ENCODE measurements at places on chromosomes 6 and 20.

DNA sequence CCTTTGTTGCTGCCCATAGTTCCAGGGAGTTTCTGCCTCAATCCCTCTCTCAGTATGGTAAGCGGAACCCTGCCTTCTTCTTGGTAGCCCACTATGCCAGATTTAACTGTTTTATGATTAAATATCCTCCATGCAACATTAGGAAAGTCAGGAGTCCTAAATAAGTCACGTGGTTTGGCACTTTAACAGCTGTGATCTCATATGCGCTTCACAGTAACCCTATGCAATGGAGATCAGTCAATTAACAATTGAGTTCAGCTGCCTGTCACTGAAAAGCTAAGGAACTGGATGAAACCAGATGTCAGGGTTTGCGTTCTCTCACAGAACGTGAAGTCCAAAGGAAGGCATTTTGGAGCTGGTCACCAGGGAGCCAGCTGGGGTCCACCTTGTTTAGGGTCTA lies 81.6 kb downstream of the PSMB1 start:
- peak; percentile 14 for DNase-seq

DNA sequence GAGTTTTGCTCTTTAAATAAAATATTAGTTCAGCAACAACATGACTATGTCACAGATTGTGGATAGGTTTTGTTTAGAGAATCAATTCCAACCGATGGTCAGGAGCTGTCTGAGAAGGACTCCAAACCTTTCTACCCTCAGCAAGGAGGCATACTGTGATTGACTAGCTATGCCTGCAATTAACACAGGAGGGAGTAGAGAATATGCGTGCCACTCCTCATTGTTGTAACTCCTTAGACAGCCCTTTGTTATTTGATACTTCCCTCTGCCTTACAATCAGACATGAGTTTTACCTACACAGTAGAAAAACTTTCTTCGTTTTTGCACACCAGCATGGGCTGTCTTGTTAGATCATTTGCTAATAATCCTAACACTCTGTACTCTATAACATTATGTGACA lies 796.5 kb downstream of the PRIM2 start:
- DNase-seq: no peak

GRCh38 chr6:25692472-25692871 lies 40.5 kb downstream of the SCGN start:
- DNase-seq: no peak

- DNase-seq: no peak
Observed at GRCh38 chr20:61322151-61322865, 70.2 kb downstream of the CDH4 start.

DNA sequence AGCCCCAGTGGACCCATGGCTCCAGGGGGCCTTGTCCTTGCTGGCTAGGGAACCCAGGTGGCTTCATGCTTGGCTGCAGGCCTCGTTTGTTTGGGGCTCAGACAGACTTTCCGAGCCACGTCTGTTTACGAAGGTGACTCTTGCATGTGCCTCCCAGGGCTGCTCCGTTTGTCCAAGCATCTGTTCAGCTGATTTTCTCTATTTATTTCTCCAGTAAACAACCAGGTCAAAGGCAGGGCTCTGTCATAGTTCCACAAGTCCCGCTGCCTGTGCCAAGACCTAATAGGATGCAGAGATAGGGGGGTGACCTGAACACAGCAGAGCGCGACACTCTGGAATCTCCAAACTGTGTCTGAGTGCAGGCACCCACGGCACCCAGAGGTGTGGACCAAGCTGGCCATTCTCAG lies 12.8 kb upstream of the SPO11 start:
- DNase-seq: no peak

DNA sequence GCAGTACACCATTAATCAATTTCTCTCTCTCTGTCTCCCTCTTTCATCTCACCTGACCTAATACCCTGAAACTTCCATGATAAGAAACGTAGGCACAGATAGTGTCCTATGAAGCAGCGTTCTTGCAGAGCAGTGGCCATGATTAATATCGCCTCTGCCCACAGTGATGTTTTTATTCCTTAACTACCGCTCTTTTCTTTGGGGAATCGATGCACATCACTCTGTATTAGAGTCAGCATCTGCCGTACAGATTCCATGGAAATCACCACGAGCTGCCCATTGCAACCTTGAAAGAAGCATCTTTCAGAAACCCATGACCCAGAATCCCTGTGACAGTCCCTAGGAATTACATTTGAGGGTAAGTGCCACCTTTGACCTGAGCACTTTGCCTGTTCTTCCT lies 152.0 kb upstream of the ECI2 start:
- no peak for DNase-seq

GRCh38 chr6:42274898-42275297 lies 57.2 kb upstream of the MRPS10 start:
- no peak for DNase-seq

GRCh38 chr6:135953818-135954217 lies 102.3 kb downstream of the PDE7B start:
- DNase-seq: no peak

DNA sequence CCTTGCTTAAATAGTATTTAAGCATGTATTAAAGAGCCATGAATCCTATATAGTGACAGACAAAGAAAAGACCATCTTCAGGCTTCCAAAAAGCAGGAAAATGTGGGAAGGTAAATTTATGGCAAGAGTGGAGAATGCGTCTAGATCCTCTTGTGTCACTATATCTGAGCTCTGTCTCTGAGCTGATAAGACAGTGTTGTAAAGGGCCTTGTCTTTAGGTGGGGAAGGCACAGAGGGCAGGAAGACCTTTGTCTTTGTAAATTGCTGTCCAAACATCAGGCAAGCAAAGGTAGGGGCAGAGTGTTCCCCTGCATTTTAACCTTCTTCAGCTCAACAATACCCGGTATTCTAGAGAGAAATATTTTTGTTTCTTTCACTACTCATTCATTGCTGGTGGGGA lies 33.9 kb upstream of the MBOAT1 start:
- DNase-seq: no peak

GRCh38 chr6:75090576-75090975 lies 115.3 kb downstream of the COL12A1 start:
- no peak for DNase-seq

DNA sequence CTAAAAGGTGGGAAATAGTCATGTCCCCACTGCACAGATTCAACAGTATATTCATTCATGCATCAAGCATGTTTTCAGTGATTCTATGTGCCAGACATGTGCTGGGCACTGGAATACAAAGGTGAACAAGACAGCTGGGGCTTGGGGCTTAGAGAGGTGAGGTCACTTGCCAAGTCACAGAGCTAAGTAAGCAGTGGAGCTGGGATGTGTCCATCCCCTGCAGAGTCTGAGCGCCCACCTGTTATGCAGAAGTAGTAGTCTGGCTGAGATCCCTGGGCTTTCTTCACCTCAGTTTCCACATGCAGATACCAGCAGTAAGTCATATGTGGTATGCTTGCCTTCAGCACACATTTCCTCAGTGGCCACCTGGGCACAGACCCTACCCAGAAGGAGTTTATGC lies 263.8 kb downstream of the DHX35 start:
- DNase-seq: no peak

DNA sequence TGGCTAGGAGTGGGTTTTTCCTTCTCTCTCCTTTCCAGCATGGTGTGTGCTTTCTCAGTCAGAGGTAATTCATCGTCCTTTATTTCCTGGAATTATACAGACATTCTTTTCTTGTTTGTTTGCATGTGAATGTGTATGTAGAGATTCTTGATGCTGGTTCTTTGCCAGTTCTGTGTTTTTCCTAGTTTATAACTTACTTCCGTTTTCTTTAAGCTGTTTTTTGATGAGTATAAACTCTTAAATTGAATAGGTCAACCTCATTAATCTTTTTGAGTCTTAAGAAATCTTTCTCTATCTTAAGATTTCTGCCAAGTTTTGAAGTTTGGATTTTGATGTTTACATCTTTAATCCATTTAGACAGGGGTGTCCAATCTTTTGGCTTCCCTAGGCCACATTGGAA lies 38.7 kb downstream of the IGF2R start:
- DNase-seq: peak; percentile 5

DNA sequence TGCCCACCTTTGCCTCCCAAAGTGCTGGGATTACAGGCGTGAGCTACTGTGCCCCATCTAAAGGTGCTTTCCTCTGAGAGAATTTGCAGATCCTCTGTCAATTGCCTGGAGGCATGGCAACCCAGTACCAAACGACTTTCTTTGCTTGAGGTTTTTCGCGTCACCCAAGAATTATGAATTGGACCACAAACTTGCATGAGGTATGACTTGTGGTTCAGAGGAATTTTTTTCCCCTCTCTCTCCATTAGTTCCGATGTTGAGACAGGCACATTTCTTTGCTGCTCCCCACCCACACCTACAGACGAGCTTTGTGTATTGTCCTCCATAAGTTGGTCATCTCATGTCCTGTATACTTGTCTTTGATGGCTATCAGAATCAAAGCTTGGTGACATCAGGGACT lies 11.8 kb upstream of the SCAF8 start:
- DNase-seq: peak; percentile 67

GRCh38 chr6:35092362-35093117 lies 48.6 kb downstream of the TCP11 start:
- peak; percentile 78 for DNase-seq

DNA sequence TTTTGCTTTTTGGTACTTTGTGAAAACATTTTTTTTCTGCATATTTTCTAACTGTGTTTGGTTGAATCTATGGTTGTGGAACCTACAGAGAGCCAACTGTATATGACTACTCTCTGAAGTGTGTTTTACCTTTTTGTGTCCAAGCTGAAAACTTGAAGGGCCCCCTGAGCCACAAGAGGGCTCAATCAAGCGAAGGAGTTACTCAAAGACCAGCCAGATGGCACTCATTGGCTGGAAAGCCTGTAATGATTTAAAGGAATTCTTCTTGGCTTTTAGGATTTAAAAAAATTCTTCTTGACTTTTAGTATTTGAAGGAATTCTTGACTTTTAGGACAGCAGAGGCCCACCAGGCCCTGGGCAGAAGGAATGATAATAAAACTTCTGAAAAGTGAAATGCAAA lies 27.0 kb upstream of the ECI2 start:
- peak; percentile 27 for DNase-seq

DNA sequence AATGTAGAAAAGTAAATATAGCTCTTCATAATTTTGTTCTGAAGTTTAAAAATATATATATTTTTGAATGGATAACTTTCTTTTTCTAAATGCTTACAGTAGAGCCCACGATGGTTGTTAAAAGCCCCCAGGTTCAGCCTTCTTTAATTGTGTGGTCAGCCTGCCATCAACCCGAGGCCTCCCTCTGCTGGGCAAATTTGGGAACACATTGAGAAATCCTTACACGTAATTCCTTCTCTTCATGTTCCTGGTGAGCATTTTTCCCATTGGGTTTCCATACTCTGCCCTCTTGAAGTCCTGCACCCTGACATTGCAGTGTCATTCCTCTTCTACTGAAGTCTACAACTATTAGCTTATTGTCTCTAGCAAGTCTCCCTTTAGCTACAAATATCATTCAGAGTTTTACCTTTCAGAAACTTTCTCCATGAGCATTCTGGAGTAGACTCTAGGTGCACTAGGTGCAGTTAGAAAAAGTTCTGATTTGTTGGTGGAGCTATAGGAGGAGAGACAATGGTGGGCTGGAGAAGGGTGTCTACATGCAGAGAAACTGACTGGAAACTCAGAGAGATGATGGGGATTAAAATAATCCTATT lies 40.6 kb downstream of the TRIM38 start:
- peak; percentile 88 for DNase-seq

- DNase-seq: peak; percentile 35
Observed at GRCh38 chr6:146984251-146984924, 219.8 kb upstream of the STXBP5 start.

DNA sequence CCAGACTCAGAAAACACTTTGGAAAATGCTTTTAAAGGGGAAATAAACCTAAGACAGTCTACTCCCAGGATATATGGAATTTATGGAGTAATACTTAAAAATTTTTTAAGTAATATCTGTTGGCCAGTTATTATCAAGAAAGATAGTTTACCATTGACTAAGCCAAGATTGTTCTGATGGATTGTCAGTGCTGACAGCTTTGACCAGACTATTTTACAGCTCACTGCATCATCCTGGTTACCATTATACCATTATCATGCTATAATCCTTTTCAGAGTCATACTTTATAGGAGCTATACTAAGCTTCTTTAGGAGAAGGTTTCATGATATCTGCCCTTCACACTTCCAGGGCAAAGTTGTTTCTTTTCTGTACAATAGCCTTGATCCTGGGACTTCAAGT lies 16.5 kb downstream of the GTF2H5 start:
- no peak for DNase-seq

DNA sequence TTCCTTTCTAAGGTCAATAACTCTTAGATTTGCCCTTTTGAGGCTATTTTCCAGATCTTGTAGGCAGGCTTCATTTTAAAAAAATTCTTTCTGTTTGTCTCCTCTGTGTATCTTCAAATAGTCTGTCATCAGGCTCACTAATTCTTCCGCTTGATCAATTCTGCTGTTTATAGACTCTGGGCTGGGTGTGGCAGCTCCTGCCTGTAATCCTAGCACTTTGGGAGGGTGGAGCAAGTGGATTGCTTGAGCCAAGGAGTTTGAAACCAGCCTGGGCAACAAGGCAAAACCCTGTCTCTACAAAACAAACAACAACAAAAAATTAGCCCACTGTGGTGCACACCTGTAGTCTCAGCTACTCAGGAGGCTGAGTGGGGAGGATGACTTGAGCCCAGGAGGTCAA lies 40.0 kb upstream of the SCP2D1 start:
- no peak for DNase-seq

- no peak for DNase-seq
Observed at GRCh38 chr6:107713563-107713962, 110.5 kb downstream of the SCML4 start.

DNA sequence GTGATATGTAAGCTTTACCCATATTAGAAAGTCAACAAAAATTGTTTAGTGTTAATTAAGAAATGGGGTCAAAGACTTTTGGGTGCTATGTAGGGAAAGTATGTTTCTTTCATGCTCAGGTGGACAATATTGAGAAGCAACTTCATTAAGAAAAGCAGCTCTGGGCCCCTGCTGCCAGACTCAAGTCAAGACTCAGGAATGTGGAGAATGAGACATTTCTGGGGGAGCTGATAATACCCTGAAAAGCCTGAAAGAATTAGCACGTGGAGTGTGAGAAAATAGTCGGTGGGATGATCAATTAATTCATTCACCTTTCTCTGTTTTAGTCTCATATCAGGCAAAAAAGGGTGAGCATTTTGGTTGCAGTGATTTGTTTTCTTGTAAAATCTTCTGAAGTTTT lies 175.1 kb upstream of the IMPG1 start:
- no peak for DNase-seq

DNA sequence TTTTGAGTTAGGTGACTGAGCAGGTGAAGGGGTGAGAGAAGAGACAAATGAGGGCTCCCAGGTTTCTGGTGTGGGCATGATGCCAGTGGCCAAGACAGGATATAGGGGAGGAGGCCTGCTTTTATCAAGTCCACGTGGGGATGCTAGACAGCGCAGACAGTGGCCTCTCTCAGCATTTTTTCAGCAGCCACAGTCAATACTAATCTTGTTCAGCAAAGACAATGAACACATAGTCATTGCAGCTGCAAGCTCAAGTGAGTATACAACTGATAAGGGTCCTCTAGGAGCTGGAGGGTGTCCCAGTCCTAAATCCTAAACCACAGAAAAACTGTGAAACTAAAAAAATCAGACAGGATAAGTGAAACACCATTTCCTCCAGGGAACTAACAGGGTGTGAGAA lies 48.6 kb downstream of the UQCC1 start:
- no peak for DNase-seq

All from adipocyte (in vitro differentiated cells).